ENCODE measurements at places on chromosomes 13 and 19.

DNA sequence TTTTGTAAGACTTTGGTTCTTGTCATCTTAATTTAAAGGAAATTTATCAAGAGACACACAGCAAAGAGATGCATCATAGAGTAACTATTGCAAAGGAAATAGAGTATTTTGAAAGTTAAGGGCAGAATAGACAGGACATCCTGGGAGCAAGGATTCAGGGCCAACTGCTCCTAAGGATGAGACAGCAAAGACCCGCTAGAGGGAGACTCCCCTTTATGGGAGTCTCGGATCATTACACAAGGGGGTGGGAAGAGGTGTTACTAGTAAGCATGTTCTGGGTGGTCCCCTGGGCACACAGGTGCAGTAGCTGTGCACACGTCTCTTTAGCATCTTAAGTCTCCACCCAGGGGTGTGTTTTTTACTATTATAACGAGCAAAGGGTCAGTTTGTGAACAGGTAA is 9.6 kb downstream of the ZSCAN5C start:
- DNase-seq: no peak

- DNase-seq: no peak
These were observed 61.2 kb downstream of the RAB20 start for GRCh38 chr13:110500341-110500740.

- DNase-seq: peak; percentile 90
These were observed 2.2 kb upstream of the COLGALT1 start for GRCh38 chr19:17553256-17553655.

- no peak for DNase-seq
These were observed 93.6 kb downstream of the RFC3 start for GRCh38 chr13:33911521-33911920.

DNA sequence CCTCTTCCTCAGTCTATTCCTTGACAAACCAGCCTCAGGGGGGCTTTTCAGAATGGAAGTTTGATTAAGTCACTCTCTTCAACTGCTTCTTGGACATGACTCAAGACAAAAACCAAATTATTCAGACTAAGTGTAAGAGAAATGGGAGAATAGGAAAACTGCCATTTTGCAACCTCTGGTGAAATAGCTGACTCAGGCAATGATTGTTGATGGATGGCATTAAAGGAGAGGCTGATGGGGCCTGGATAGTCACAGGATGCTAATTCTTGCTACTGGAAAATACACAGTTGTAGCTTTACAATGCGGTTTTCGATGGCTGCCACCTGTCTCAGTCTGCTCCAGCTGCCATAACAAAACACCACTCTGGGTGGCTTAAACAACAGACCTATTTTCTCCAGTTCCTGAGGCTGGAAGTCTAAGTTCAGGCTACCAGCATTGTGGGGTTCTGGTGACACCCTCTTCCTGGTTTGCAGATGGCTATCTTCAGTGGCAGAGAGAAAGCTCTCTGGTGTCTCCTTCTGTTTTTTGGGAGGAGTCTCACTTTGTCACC is 6.1 kb downstream of the NOSIP start:
- DNase-seq: no peak

DNA sequence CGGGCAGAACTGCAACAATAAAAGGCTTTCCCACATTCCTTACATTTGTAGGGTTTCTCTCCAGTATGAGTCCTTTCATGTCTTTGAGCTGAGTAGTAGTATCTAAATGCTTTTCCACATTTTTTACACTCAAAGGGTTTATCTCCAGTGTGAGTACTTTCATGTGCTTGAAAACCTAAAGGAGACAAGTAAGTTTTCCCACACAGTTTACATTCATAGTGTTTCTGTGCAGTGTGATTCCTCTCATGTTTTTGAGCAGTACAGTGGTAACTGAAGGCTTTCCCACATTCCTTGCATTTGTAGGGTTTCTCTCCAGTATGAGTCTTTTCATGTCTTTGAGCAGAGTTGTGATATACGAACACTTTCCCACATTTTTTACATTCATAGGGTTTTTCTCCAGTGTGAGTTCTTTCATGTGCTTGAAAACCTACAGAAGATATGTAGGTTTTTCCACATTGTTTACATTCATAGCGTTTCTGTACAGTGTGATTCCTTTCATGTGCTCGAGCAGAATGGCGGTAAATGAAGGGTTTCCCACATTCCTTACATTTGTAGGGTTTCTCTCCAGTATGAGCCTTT is 47.0 kb downstream of the ZNF44 start:
- DNase-seq: no peak

GRCh38 chr19:50311723-50312635 is 17.2 kb downstream of the KCNC3 start:
- no peak for DNase-seq

DNA sequence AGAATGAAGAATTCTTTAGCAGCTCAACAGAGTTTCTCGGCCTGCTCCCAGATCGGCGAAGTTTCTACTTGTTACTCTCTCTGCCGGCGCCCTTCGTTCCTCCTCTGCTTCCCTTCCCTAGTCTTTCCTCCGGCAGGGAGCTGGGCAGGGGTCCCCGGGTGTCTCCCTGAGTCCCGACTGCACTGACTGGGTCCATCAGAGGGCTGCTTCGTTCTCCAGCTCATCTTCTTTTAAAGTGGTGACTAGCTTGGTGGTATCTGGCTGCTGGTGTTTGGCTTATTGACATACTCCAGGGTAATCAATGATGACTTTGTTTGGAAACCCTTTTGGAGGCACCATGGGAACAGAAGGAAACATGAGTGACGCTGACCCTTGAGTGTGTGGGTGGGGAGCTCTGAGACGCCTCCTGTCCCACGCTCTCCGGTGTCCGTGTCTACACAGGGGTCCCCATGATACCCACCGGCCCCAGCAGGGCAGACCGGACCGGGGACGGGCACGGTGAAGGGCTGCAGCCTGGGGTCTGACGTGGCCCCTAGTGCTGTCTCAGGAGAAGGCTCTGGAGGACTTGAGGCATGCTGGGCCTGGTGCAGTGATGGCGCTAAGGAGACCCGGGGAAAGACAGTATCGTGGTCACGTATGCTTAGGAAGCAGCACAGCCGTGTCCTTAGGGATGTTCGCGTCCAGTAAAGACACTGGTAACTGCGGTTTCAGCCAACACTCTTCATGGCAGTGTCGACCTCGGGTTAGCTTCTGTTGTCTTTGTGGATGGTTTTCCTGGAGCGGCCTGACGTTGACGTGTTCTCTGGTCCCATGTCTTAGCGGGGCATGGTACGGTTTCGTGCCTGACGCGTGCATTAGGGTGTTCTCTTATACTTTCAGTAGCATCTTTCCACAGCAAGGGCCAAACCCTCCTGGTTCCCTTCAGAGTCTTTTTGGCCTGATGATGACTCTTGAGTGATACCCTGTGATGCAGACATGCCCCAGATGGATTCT is 23.8 kb downstream of the NAXD start:
- no peak for DNase-seq

GRCh38 chr13:96696389-96696900 is 297.8 kb downstream of the OXGR1 start:
- DNase-seq: no peak

- DNase-seq: no peak
These were observed 8.9 kb downstream of the CACNG8 start for GRCh38 chr19:53971673-53972072.

DNA sequence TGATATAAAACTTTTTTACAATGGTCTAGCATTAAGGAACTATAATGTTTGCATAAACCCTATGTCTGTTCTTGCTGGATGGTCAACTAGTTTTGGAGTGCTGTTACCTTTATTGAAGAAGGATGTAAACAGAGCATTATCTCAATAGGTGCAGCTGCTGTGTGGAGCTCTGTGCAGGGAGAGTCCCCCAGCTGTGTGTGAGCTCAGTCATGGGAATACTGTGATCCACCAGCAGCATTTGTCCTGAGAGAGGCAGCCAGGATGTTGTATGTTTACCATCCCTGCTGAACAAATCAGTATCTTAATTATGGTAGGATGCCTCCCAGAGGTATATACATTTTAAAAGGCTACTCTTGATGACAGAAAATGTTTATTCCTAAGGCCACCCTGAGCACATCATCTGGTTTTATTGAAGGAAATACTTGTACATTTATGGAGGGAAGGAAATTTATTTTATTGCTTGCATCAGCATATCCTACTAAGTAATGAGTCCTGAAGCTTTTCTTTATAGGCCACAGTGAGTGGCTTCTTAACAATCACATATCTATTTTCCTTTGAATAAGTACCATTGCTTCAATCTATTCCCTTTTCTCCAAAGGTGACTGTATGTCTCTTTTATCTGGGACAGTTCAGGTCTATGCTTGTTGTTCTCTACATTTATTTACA is 11.7 kb downstream of the RAP2A start:
- no peak for DNase-seq

- no peak for DNase-seq
These were observed 16.5 kb downstream of the SIGLEC7 start for GRCh38 chr19:51158474-51159129.

GRCh38 chr13:100530671-100531213 is 57.8 kb downstream of the GGACT start:
- DNase-seq: no peak

DNA sequence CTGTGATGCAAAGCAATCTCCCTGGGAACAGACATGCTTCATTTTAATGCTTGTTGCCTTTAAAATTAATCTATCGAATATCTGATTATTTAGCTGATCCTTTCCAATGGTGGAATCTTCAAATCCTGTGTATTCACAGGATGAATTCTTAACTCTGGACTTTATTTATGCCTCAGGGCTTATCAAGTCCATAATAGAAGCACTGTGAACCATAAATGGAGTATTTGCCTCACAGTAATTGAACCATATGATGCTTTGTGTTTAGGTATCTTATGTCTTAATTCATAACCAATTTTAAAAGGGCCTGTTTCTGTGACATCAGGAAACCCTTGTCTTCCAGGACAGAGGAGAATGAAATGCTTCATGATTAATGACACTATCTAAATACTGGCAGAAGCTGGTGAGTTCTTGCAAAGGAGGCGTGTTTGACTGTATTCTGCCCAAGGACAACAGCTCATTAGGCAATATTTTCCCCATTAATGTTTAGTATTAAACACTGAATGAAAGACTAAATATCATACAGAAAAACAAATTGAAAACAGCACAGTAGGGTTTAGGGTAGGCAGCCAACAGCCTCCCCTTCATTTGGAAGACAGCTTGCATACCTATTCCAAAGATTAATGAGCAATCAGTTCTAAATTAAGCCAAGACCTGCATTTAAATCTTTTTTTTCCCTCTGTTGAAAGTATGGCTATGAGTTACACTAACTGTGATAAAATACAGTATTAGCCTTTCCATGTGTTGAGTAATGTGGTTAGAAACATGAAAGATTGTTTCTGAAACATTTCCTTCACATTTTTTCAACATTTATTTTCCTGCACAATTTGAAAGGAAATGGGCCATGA is 709.4 kb downstream of the PCDH9 start:
- peak; percentile 76 for DNase-seq

GRCh38 chr13:66586489-66586888 is 643.6 kb downstream of the PCDH9 start:
- DNase-seq: peak; percentile 36

DNA sequence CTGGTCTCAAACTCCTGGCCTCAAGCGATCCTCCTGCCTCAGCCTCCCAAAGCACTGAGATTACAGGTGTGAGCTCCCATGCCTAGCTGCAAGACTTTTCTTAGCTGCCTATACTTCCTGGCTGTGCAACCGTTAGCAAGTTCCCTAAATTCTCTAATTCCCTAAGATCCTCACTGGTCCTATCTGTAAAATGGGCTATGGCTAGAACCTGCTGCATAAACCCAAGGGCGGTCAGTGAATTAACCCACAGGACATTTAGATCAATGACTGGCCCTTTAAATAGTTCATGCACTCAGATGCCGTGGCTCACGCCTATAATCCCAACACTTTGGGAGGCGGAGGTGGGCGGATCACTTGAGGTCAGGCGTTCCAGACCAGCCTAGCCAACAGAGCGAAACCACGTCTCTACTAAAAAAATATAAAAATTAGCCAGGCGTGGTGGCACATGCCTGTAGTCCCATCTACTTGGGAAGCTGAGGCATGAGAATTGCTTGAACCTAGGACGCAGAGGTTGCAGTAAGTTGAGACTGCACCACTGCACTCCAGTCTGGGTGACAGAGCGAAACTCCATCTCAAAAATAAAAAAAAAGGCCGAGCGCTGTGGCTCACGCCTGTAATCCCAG is 4.1 kb upstream of the C19orf53 start:
- no peak for DNase-seq

- DNase-seq: peak; percentile 88
These were observed at the start of gene ZNF606 for GRCh38 chr19:58002384-58003173. Gene ZNF606 (minus strand): TSS chr19:58002820. CDS start chr19:58001319, 1,501 bp downstream.

DNA sequence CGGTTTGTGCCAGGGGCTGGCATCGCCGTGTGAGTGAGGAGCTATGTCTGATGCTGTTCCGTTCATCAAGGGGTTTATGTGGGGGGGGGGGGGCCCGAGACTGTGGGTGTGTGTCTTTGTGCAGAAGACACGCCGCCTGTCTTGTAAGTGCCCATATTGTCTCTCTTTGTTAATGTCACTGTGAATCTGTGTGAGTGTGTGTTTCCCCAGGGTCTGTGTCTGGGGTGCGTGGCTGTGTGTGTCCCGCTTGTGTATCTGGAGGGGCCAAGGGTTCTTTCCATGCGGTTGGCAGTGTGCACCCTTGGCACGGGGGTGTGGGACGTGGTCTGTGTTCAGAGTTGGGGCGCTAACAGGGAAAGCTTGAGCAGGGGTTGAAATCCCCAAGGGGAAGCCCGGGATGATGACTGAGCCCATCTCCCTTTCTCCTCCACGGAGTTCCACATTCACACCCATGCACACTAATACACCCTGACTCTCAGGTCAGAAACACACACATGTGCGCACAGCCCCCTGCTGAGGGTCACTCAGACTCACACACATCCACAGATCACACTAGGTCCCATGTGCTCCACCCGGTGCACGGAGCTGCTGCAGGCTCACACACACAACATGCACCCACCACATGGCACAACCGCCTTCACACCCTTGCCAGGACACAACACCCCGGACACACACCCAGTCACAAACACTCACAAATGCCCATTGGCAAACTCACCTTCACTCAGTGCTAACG is 1.8 kb downstream of the NCAN start:
- no peak for DNase-seq

DNA sequence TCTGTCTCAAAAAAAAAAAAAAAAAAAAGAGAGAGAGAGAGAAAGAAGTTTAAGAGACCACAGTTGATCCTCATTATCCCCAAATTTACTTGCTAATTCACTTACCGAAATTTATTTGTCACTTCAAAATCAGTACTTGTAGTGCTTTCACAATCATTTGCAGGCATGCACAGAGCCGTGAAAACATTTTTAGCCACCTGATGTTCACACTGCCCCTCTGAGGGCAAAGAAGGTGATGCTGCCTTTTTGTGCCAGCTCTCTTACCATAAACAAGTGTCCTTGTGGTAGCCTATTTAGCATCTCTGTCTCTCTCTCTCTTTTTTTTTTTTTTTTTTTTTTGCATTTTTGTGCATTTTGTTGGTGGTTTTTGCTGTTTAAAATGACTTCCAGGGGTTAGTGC is 24.1 kb upstream of the CASP14 start:
- no peak for DNase-seq

GRCh38 chr13:20232556-20233277 is 598 bp upstream of the GJB6 start:
- DNase-seq: no peak

Measured in fibroblast of skin of abdomen (primary cell).